ENCODE measurements at places on chromosomes 7 and 10. TPM values are rescaled to one million over a fixed set of nuclear protein-coding genes. Genes with fewer than 3 reads are reported as not detected.

Gene CDHR1
- not detected for total RNA-seq

Gene MUC12
- 0.51 TPM for total RNA-seq

Gene RARRES2
- total RNA-seq: 174 TPM

GRCh38 chr7:24438232-24438631 lies 135.0 kb upstream of the PALS2 start:
- no peaks in the 10 kb centered on the region for H3K4me1 ChIP-seq
- H3K4me3 ChIP-seq: no peak overlapping the region
- H3K27me3 ChIP-seq: no peaks in the 10 kb centered on the region
- H3K36me3 ChIP-seq: no peaks in the 10 kb centered on the region

Gene OR2A12
- not detected for total RNA-seq

DNA sequence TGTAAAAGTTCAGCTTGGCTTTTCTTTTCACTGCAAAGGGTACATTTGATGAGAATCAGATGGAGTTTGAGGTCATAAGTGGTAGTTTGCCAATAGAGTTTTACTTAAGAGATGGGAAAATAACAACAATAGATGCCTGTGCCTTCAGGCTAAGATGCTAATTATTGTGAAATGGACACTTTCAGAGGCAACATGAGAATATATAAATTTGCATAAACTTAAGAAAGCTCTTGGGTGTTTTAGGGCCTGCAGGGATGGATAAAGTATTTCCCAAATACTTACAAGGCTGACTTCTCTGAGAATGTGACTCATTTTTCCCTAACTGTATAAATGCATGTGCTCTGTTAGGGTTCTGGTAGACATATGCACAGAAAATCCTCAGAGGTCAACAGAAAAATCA lies 200.3 kb upstream of the SVIL start:
- H3K36me3 ChIP-seq: no peaks in the 10 kb centered on the region
- H3K4me3 ChIP-seq: no peak overlapping the region
- H3K4me1 ChIP-seq: no peaks in the 10 kb centered on the region
- DNase-seq: peak; percentile 56
- no peak overlapping the region for H3K27ac ChIP-seq

DNA sequence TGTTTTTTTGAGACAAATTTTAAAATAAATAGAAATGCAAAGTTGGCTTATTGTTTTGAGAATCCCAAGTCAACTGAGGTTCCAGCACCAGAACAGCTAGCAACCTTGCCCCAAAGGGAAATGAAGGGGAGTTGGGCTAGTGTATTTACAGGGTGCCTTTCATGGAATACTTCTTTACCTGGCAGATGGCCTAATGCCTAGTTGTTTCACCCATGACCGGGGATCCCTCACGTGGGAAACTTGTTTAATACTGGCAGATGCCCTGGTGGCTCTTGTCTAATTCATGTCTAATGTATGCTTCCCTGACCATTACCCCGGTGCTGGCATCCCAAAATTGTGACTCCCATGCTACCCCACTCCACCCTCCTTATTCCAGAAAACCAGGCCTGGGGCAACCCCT lies 861.1 kb upstream of the ZWINT start:
- H3K36me3 ChIP-seq: no peaks in the 10 kb centered on the region
- no peak overlapping the region for H3K4me3 ChIP-seq
- H3K27me3 ChIP-seq: no peaks in the 10 kb centered on the region
- no peak for DNase-seq
- no peaks in the 10 kb centered on the region for H3K4me1 ChIP-seq

Measured in fibroblast of lung (primary cell).